Mucosa of gallbladder (tissue), 1 donor: ENCODE measurements at places on chromosomes 7 and 10. TPM values are rescaled to one million over a fixed set of nuclear protein-coding genes. Genes with fewer than 3 reads are reported as not detected.

Gene CPN1
- total RNA-seq, result not detected

Gene FXYD4
- total RNA-seq, result 1.6 TPM

Gene CYP3A7
- 92.6 TPM for total RNA-seq

Gene LRRC61
- total RNA-seq, result 11.7 TPM

Gene NODAL
- 0.12 TPM for total RNA-seq

GRCh38 chr7:42292991-42293521, 56.0 kb upstream of the GLI3 start:
- no peak for DNase-seq

- no peak for DNase-seq
These were observed 2.1 kb upstream of the ZMIZ1 start for GRCh38 chr10:79066411-79067240.

GRCh38 chr7:36286226-36286625, 103.4 kb upstream of the ANLN start:
- no peak for DNase-seq

DNA sequence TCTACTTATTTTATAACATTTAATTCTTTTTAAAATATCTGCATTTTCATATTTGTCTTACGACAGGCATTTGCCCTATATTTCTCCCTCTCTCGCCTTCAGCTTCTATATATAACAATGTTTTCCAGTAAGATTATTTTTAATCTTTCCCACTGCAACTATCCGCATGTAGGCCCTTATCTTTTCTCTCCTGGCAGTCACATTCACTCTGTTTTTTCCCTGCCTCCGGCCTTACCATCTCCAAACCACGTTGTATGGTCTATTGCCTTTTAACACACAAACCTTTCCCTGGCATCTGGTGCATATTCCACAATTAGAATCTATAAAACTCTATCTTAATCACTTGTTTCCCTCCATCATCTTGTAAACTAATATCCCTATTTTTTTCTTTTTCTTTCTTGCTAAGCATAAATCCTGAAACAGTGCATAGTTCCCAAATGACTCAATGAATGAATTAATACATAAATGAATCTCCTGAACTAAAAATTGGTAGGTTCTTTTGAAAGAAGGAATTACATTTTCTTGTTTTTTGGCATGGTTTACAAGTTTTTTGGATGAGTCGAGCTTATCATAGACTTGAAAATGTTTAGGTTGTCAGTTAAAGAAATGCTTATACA, 173.2 kb downstream of the SEMA3A start:
- DNase-seq, result no peak

GRCh38 chr10:133167693-133168616, 7.9 kb downstream of the KNDC1 start:
- no peak for DNase-seq

- DNase-seq, result peak; percentile 97
These were observed 11.7 kb downstream of the HSPB1 start for GRCh38 chr7:76314042-76314721.

DNA sequence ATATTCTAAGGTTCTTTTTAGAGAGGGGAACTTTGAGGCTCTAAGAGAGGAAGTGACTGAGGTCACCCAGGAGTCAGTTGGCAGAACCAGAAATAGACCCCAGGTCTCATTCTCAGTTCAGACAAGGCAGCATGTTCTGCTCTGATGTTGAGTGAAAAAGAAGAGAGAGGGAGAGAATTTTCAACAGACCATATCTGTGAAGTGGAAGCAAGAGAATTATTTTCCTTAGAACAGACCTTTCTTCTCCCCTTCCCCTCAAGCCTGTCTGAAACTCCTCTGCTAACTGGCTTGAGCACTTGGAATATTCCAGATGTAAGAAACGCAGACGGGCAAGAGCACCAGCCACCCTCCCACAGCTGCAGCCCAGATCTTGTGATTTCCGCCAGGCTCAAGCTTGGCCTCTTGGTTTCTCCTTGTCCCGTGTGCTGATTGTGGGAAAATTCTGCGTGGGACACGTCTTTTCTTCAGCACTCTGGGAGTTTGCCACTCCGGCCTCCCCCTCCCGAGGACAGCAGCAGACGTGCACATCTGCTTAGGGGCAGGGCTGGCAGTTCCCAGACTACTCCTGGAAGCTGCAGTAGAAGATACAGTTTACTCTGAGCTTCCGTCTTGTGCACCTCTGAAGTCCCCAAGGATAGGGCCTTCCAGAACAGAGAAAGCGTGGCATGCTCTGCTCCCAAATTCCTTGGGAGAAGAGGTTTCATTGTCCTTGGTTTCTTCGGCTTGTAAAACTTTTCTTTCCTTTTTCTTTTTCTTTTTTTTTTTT, 22.7 kb upstream of the IKZF1 start:
- peak; percentile 30 for DNase-seq

- no peak for DNase-seq
These were observed 90.0 kb downstream of the LARP4B start for GRCh38 chr10:841535-841934.

DNA sequence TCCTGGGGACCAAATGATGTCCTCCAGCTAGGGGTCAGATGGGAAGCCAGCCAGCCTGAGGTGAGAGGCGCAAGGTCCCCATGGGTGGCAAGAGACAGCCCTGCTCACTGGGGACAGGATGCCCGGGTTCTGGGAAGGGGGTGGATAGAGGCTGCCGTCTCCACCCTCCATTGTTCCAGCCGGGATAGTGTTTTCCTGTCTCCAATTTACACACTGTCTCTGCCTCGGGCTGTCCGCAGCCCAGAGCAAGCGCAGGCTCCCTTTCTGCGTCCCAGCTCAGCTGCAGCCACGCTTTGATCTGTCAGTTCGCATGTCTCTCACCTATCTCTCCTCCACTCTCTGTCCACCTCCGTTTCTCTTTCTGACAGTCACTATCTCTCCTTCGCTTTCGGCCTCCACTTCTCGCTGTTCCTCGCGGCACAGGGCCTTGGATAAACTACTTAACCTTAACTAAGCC, 2.1 kb downstream of the EPHB4 start:
- no peak for DNase-seq

- no peak for DNase-seq
These were observed 44.8 kb upstream of the ORC5 start for GRCh38 chr7:104252409-104253134.

DNA sequence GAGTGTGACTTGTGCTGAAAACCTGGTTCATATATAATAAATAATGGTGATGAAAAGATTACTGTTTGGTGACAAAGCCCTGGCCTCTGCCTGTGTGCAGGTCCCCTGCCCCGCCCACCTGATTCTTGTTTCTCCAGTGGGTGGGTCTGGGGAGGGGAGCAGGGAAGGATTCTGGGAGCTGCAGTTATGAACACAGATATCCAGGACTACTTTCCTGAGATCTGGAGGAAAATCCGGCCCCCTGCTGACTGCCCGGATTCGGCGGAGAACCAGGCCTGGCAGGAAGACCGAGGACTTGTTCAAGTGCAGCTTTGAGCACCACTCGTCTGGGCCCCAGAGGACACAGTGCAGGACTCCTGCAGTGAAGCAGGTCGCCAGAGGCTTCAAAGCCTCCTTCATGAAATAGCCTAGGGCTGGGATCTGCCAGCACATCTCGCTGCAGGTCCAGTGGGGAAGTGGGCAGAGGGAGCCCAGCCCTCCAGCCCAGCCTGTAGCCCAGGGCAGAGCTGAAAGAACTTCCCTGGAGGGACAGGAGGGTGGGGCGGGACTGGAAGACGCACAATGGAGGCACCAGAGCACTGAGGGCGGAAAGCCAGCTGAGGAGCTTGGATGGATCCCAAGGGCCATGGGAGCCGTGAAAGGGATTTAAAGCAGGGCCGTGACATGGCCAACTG, 7.0 kb downstream of the ATP6V0E2 start:
- DNase-seq, result peak; percentile 9

DNA sequence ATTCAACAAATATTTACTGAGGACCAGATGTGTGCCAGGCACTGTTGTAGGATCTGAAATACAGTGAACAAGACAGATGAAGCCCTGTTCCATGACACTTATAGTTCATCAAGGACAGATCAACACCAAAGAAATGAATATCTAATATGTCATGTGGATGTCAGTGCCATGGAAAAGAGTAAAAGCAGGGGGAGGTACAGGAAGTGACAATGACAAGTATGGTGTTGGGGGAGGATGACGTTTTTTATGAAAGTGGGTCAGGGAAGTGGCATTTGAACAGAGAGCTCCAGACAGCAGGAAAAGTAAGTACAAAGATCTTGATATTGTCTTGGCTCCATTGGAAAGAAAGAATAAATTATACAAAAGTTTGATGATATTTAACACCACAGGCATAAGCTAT, 7.0 kb upstream of the SFMBT2 start:
- DNase-seq, result no peak

GRCh38 chr10:61024856-61025201, 80.8 kb upstream of the RHOBTB1 start:
- DNase-seq, result no peak

DNA sequence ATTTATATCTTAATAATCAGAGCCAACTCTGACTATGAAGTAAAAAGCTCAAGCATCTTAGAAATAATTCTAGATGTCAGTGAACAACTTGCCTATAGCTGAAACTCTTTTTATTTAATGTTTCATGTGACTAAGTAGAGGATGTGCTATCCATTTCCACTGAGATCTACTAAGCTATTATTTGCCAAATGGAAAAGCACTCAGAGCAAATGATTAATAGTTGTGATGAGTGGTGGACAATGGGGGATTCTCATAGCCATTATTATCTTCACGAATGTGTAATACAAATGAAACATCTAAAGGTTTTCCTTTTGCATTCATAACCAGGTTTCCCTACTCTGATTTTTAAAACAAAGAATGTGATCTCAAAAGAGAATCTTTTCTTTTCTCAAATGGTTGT, 126.6 kb upstream of the GNAI1 start:
- DNase-seq, result no peak

DNA sequence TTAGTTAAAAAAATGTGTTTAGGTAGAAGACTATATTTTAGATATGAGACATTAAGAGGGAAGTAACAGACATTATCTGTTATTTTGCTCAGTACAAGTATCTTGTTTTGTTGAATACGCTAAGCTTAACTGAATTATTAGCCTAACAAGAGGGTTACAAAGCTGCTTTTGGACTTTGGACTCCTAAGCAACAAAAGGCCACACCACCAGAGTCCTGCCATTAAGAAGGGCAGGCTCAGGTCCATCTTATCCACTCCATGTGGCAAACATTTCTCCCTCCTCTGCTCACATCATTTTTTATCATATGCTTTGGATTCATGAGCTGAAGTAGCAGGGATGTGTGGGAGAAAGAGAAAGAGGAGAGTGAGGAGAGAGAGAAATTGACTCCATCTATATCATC, 33.5 kb downstream of the OSBPL3 start:
- no peak for DNase-seq

GRCh38 chr7:156606691-156607331, 33.8 kb upstream of the RNF32 start:
- DNase-seq, result no peak
